ENCODE measurements at places on chromosomes 1 and 21. TPM values are rescaled to one million over a fixed set of nuclear protein-coding genes. Genes with fewer than 3 reads are reported as not detected.

The TNFRSF14 gene
- total RNA-seq = 0.21 TPM

The OR2G6 gene
- not detected for total RNA-seq

The APCS gene
- total RNA-seq = not detected

The SEMA6C gene
- 0.72 TPM for total RNA-seq

The S100A12 gene
- total RNA-seq = not detected

The PLXNA2 gene
- 0.94 TPM for total RNA-seq

The FMN2 gene
- 5.8 TPM for total RNA-seq

The SIPA1L2 gene
- total RNA-seq = 9.3 TPM

The GJC2 gene
- 0.31 TPM for total RNA-seq

The TMCO4 gene
- total RNA-seq = 7.0 TPM

The ST6GALNAC5 gene
- not detected for total RNA-seq

The VASH2 gene
- total RNA-seq = 4.2 TPM

The FCRL4 gene
- not detected for total RNA-seq

The F11R gene
- total RNA-seq = 50.6 TPM

Measured in A549 treated with DMSO at 1 μM for 4 hours (cell line).